ENCODE measurements at places on chromosomes 6 and 20.

DNA sequence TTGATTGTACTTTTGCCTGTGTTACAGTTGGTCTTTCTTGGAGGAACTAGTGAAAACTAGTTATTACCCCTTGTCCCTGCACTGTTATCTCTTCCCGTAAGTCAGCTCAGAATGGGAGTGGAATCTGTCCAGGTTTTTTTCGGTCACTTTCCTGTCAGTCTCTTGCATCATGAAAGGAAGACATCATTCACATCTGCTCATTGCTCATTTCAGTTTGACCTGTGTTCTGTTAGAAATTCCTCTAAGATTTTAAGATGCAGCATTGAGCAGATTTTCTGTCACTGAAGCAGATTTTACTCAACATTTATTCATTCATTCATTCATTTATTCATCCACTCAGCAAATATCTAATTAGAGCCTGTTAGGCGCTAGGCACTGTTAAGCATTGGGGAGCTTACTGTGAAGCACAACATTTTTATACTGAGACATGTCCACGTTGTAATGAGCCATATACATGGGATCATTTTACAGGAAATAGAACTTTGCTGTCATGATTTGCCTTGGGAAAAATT, 33.1 kb upstream of the HINT3 start:
- peak; percentile 55 for DNase-seq

DNA sequence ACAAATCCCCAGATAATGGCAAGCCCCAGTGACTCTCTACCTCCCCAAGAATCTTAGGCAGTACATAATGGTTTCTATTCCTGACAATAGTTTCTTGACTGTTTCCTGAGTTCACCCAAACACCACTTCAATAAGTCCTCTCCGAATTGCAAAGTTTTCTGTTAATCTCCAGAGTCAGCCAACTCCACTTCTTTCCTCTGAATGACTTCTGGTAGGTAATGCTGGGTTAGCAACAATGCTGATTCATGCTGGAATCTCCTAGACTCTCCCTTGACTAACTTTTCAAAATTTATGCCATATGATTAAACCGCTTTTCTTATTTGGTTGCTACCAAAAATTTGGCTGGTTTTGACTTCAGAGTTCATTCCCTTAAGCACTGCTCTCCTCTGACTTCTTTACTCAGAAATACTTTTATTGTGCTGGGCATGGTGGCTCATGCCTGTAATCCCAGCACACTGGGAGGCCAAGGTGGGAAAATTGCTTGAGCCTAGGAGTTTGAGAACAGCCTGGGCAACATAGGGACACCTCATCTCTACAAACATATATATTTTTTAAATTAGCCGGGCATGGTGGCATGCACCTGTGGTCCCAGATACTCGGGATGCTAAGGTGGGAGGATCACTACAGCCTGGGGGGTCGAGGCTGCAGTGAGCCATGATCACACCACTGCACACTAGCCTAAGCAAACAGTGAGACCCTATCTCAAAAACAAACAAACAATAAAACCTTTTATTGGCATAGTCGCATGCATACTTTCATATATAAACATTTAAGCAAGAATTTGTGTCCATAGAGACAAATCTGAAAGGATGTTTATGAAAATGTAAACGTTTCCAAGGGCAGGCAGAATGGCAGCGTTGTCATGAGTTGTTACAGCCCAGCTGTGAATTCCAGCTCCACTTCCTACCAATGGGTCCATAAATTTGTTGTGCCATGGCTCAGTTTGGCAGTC, 249.3 kb upstream of the PLN start:
- no peak for DNase-seq

DNA sequence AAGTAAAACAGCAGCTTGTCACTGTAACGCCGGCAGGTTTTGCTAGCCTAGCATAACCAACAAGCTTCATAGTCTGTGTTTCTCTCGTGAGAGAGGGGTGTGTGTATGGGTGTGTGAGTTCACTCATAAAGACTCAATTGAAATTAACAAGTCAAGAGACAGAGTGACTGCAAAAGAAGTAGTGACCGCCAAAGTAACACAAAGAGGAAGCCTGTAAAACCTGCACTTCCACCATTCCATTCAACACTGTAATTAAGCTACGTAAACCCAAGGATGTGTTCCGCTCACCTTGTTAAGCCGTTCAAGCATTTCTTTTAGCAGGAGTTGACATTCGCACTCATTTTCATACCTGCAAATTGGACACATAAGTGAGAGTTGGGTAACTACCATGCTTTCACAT, 6.6 kb downstream of the BFSP1 start:
- DNase-seq: no peak

GRCh38 chr6:130150906-130151305, 71.8 kb downstream of the SAMD3 start:
- no peak for DNase-seq

DNA sequence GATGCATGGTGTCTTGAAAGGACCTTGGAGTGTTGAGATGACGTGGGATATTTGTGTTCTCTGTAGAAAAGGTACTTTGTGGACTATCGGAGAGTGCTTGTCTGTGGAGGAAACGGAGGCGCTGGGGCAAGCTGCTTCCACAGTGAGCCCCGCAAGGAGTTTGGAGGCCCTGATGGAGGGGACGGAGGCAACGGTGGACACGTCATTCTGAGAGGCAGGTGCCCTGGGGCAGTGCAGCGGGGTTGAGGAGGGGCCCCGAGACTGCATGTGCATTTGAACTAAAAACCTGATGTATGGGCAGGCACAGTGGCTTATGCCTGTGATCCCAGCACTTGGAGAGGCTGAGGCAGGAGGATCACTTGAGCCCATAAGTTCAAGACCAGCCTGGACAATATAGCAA, 12.9 kb downstream of the MTG2 start:
- DNase-seq: no peak

- no peak for DNase-seq
Observed at GRCh38 chr6:126176282-126176681, 163.6 kb upstream of the CENPW start.

- DNase-seq: no peak
Observed at GRCh38 chr6:89585154-89585553, 53.4 kb downstream of the LYRM2 start.

GRCh38 chr6:142699391-142699790, 245.6 kb downstream of the HIVEP2 start:
- DNase-seq: no peak

DNA sequence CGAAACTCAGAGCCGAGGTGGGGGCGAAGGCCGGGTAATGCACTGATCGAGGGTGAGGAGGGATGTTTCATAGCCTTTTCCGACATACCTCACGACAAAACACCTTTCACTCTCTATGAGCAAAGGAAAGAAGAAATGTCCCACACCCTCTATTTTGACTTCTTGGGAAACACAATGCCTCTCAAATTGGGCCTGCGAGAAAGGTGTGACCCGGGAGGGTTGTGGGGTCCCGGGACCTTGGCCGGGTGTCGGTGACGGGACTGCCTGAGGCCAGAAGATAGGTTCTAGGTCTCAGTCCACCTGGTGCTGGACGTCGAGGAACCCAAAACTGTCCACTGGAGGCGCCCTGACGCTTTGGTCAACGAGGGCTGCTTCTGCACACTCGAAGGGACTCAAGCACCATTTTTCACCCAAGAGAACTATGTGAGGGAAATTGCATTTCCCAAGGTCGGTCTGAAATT, 41.1 kb upstream of the OSTM1 start:
- peak; percentile 41 for DNase-seq

DNA sequence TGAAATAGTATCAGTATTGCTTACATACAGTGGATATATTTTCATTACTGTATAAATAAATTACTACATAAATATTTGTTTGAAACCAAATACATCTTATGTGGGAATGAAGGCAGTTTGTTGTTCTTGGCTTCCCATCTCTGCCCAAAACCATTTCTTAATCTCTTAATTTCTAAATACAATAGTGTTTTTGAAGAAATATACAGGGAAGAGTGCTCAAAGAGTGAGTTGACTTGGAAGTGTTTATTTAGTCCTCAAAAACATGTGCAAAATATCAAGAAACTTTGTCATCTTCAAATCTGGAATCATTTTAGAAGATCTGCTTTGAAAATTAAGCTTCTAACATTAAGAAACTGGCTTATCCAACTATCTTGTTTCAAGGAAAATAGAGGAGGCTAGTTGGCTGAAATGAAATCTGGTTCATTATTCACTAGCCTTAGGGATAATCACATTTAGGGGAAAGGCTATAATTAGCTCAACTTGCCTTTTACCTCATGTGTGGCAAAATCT, 259.8 kb upstream of the FLRT3 start:
- no peak for DNase-seq

DNA sequence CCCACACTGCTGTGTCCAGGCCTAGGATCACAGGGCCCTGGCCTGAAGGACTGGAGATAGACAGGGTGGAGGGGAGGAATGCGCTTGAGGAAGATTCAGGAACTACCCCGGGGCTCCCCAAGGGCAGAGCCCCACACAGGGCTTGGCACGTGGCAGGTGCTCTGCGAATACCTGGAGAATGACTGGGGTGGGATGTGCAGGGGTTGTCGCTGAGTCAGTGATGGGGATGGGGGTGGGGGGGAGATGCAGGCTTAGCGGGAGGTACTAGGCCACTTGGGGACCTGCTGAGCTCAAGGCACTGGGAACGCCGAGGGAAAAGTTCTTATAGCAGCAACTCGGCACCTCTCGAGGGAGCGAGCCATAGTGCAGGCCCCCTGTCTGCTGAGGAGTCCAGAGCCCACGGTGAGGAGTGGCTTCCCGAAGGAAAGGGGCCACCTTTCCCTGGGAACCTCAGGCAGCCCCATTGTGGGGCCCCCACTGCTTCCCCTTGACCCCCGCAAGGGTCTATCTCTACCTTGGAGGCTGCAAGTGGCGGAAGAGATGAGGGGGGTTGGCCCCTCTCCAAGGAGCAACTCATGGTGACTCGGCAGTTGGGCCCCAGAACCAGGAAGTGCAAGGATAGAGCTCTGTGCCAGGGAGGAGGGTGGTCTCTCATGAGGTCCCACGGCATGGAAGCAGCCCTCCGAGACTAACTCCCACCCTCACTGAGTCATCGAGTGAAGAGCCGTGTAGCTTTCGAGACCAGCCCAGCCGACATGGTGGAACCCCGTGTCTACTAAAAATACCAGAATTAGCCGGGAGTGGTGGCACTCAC, 33.1 kb downstream of the SRC start:
- peak; percentile 62 for DNase-seq

- DNase-seq: no peak
Observed at GRCh38 chr20:10898552-10898951, 224.8 kb upstream of the JAG1 start.

- DNase-seq: no peak
Observed at GRCh38 chr6:8644306-8644705, 209.0 kb upstream of the SLC35B3 start.

DNA sequence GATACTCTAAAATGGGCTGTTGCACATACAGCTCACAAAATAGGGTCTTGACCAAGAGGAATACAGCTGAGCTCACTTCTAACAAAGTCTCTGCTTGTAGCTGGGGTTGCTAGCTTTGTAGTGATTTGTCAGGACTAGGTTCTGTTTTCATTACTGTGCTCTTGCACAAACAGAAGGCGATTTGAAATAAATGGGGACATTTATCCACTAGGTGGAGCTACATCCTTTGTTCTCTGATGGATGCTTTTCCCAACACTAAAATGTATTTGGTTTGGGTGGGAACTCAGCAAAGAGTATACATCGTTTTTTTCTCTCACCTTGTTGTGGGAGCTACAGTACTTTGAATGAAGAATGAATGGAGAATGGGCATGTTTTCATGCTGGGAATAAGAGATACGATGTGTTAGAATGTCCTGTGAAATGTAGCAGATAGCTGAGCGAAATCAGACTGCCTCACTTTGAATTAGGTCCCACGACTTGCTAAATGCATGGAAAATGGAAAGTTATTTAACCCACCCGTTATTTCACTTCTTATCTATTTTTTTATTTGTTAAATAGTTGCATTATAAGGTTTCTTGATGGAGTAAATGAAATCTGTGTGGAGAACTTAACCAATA, 494.7 kb upstream of the MAP3K7 start:
- peak; percentile 37 for DNase-seq

DNA sequence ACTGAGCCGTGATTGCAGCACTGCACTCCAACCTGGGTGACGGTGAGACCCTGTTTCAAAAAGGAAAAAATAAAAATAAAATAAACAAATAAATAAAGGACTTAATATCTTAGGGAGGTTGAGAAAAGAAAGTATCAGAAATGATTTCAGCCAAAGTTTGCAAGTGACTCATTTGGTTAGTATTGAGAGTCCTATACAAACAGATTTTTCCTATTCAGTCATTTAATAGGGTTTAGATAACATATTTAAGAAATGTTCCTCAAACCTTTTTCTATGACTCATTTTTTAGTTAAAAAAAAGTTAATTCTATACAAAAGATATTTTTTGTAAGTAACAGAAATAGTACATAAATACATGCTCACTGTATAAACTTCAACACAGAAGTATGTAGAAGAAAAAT, 235.1 kb downstream of the GJA1 start:
- DNase-seq: no peak

DNA sequence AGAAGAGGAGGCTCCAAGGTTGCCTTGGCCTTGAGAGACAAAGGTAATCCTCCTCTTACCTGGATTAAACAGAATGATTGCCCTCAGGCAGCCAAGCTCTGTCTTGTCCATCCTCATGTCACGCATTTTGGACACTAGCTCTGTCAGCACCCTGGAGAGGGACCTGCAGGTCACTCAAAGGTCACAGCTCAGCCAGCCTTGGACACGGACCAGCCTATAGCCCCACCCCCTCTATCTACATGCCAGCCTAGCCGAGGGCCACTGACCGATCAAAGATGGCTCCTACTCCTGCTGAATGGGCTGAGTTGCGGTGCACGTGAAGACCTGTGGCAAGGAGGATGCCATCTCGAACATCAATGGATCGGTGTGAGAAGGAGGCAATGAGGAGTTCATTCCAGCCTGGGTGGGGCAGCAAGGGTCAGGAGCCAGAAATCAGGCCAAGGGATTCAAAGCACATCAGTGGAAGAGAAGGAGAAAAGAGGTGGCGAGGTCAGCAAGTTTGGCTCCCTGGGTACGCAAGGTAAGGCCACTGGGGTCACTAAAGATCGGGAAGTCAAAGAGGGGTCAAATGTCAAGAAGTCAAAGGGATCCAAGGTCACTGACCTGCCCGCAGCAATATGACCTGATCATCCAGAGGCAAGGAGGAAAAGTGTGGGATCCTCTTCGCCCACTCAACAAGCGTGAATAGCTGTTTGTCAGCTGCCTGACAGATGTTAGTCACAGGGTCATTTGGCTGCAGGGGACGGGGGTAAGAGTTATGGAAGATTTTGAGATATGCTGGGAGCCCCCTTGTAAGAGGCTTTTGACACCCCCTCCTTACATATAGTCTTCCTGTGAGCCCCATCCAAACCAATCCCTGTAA, 3.3 kb upstream of the COL11A2 start:
- DNase-seq: no peak

DNA sequence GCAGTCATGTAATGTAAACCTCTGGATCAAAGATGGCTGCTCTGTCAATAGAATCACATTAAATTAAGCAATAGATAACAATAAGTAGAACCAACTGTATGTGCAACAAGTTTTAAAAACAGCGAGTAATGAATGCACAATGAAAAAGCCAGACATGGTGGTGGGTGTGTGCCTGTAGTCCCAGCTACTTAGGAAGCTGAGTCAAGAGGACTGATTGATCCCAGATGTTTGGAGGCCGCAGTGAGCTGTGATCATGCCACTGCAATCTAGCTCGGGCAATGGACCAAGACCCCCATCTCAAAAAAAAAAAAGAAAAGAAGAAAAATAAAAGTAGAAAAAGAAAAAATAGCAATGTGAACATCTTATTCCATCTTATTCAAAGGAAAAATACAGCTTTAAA, 558.7 kb upstream of the MMS22L start:
- no peak for DNase-seq

Data from suppressor macrophage treated with lipopolysaccharide for 4 hours (primary cell).